Cardiac septum (tissue), 1 donor: ENCODE measurements at places on chromosomes 6 and 20. TPM values are rescaled to one million over a fixed set of nuclear protein-coding genes. Genes with fewer than 3 reads are reported as not detected.

DNA sequence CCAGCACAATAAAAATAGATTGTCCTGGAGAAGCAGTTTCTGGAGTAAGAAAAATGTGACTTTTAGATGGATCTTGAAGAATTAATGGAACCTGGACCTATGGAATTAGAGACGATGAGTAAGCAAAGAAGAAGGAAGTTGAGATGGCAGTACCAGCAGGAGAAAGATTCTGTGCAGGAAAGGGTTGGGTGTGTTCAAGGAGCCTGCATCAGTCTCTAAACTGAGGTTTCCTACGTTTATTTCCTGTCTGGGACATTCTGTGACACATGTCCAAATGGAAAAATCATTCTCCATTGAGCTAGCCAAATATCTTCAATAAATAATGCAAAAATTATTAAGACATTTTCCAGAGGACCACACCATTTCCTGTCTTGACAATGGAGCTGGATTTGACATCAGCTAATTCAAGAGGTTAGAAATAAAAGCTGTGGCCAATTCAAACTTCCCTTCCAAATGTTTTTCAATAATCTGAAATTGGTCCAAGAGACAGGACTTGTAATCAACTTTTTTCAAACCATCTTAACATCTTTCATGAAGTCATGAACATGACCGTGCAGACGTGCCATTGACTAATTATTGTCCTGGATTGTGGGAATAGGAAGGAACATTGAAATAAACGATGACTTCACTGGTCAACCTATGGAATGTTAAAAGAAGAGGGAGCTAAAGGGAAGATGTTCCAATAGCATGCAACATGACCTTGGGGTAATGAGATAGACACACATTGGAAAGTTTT, 198.3 kb downstream of the ZNF217 start:
- no peak for DNase-seq

The SNAP91 gene
- 1.4 TPM for total RNA-seq

The MTG2 gene
- total RNA-seq = 26.6 TPM

The ASF1A gene
- 18.8 TPM for total RNA-seq

The UBE3D gene
- 2.2 TPM for total RNA-seq

GRCh38 chr6:165952514-165952913, 215.1 kb downstream of the TBXT start:
- DNase-seq = no peak

The PHACTR3 gene
- total RNA-seq = 0.54 TPM

DNA sequence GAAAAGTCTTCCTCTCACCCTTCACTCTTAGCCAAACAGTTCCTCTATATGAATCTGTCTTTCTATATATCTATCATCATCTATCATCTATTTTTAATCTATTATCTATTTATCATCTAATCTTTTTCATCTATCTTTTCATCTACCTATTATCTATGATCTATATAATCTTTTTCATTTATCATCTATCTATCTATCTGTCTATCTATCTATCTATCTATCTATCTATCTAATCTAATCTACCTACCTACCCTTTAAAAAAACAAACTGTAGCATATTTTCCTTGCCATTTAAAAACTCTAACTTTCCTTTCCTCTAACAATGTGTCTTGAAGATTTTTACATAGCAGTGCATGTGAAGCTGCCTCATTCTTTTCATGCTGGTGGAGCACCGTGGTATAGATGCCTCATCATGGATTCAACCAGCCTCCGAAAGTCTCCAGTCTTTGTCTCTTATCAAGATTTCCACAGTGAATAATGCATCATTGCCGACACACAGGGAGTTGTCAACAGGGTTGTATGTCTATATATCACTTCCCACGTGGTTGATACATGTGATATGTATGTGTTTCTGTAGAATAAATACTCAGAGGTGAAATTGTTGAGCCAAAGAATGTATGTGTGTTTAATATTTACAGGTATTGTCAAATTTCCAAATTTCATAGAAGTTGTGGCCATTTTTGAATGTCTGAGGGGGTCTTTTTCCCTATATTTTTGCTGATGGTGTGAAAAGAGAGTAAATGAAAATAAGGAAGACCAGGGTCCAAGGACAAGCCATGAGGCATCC, 51.3 kb downstream of the VEGFA start:
- DNase-seq = no peak

- no peak for DNase-seq
These were observed 123.2 kb upstream of the NUP153 start for GRCh38 chr6:17829905-17830304.

GRCh38 chr6:25458485-25458884, 179.3 kb downstream of the CARMIL1 start:
- no peak for DNase-seq
